ENCODE measurements at places on chromosomes 4 and X.

GRCh38 chrX:112834031-112834845, 6.4 kb downstream of the AMOT start:
- no peak for DNase-seq

DNA sequence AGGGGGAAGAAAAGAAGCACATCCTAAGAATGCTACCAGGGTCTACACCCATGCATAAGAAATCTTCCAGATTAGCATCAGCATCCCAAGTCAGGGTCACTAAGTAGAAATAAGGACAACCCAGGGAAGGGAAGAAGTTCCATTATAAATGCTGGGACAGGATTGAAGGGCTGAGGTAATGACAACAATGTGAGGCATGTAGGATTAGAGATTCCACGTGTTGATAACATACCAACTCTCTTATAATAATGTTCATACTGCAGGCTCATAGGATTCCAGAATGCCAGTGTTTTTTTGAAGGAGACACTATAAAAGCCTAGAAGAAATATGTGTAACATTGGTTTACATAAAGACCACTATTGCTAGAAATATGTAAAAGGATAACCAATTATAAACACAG, 201.2 kb downstream of the MID1IP1 start:
- DNase-seq, result no peak

- DNase-seq, result no peak
Measured at GRCh38 chr4:80207172-80207583, 9.9 kb downstream of the PRDM8 start.

DNA sequence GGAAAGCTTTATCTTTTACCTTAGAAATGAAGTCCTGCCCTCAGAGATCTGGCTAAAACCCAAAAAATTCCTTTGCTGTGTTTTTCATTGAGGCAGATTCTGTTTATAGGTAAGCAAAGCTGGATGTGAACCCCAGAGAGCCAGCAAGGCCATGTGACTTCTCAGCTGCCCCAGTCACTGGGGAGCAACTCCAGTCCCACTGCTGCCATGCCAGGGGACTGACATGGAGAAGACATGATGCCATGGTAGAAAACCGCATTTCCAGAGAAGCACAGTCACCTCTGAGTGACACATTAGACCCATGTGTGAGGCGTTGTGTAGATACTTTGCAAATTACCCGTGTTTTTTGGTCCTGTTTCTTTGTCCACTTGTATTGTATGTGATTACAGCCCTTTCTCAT, 45.4 kb downstream of the PTTG2 start:
- DNase-seq, result no peak

GRCh38 chrX:4588893-4589292, 875.4 kb upstream of the PRKX start:
- DNase-seq, result no peak

GRCh38 chr4:30952526-30953219, 232.5 kb downstream of the PCDH7 start:
- DNase-seq, result no peak

DNA sequence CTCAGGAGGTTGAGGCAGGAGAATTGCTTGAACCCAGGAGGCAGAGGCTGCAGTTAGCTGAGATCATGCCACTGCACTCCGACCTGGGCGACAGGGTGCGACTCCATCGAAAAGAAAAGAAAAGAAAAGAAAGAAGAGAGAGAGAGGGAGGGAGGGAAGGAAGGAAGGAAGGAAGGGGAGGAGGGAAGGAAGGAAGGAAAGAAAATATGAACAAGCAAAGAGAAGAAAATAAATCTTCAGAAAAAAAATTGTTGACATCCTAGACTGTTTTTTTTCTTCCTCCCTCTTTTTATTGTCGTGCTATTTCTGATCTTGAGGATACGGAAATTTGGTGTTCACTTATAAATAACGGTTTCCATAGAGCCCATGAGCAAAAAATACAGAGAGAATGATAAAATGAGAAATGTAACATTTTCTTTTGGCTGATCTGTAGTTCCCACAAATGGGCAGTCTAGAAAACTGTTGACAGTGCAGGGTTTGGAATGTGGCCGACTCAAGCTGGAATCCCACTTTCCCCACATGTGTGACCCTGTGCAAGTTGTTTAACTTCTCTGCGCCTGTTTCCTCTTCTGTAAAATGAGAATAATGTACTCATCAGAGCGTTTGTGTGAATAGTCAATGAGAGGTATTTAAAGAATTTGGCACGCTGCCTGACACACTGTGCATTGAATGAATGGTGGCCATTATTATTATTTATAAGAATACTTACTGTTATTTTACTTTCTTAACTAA, 19.4 kb downstream of the SORBS2 start:
- no peak for DNase-seq

- no peak for DNase-seq
Measured at GRCh38 chrX:134661295-134661694, 3.0 kb upstream of the PLAC1 start.

DNA sequence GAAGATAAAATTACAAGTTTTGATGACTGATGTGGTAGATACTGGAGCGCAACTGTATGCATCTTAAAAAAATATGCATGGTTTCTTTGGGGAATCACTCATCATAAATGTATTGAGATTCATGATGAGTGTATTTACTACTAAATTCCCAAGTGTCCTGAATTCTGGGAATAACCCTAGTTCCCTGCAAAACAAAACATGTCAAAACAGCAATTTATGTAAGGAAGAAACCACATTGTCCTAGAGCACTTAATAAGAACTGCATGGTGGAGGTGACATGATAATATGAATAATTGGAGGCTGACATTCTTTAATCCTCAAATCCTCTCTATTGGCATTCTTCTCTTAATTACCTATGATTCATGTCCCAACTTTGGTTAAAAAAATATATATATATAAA, 1804.7 kb downstream of the STIM2 start:
- DNase-seq, result no peak

DNA sequence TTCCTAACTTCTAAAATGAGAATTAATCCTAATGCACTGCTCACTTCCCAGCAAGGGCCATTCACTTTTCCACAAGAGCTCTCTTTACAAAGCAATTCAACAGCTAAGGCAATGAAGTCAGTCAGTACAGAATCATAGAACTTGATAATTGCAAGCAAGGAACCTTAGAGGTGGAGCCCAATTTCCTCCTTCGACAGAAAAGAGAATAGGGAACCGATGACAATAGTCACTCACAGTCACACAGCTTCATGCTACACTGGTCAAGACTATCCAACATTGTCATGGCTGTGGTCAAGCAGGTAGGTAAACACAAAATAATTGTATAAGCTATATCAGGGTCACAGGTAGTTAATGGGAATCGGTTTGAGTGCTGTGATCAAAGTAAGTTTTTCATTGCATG, 90.0 kb downstream of the ELOVL6 start:
- peak; percentile 24 for DNase-seq

DNA sequence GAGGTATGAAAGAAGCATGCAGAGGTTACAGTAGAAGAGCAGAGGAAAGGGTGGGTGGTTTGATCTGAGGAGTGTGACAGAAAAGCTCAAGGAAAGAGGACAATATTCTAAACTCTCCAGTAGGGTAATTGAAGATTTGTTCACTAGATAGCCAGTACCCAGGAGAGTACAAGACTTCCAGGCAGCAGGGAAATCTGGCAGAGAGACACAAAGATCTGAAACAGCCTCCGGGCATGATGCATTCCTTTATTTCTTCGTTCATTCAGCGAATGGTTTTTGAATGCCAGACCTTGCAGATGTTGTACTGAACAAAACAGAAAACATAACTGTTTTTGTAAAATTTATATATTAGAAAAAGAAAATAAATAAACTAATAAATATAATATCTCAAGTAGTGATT, 766.6 kb downstream of the FAT4 start:
- no peak for DNase-seq

DNA sequence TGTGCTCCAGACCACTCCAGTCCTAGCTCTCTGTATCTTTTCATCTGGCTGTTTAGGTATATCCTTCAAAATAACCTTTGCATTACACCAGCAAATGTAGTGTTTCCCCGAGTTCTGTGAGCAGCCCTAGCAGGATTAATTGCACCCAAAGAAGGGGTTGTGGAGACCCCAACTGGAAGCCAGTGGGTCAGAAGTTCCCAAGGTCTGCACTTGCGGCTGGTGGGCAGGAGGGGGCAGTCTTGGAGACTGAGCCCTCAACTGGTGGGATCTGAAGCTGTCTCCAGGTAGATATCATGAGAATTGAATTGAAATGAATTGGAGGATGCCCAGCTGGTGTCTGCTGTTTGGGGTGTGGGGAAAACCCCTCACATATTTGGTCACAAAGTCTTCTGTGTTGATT, 1485.3 kb upstream of the TENM3 start:
- no peak for DNase-seq

DNA sequence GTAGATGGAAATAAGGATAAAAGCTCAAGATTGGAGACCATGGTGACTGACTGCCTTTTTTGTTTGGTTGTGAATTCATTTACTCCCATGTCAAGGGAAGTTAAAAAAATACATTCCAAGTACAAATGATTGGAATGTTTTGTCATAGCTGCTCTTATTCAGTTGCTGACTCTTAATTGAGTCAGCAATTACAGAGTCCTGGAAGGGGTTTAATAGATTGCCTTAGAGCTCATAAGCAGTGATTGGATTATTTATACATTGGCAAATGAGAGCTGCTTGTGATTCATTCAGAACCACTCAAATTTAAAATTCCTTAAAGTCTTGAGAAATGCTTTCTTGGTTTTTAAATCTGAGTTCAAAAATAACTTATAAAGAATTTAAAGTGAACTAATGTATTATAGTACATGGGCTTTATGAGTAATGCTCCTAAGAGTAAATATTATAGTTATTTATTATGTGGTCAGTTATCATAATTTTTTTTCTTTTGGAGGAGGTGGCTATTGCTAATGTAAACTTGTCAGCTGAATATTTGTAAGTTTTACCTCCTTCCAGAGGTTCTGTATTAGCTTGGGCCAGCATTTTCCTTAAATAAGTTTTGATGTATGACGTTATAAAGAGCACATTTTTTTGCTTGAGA, 13.6 kb downstream of the JADE1 start:
- no peak for DNase-seq

DNA sequence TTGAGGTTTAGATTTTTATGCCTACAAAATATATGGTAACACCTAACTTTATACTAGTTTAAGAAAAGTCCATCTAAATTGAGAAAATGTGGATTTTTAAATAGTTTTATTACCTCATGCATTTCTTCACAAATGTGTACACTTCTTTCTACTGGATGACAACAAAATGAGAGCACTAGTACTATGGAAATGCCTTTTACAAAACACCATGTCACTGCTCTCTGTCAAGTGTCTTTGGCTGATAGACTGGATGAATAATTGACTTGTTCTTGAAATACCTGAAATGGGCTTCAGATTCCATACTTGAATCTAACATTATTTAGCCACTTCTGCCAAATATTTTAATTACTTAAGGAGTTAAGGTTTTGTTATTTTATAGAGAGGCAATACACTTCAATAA, 49.5 kb downstream of the AMELX start:
- DNase-seq, result no peak

GRCh38 chr4:101987623-101988243, 197.2 kb downstream of the BANK1 start:
- peak; percentile 18 for DNase-seq

- DNase-seq, result no peak
Measured at GRCh38 chr4:39873823-39874222, 103.9 kb downstream of the PDS5A start.

DNA sequence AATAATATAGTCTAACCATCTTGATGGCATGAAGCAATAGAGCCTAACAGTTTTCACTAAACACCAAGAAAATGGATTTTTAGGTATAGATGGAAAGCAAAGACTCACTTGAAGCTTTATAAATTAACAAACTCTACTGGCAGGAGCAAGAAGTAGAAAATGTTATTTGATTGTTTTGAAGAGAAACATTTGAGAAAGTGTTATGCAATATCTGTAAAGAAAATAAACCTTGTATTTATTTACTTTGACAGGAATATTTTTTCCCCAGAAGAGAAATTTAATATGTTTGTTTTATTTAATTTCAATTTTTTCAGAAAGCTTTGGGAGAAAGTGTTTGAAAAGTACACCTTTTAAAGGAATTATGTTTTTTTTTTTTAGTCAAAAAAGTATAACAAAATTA, 139.0 kb downstream of the STIM2 start:
- no peak for DNase-seq

DNA sequence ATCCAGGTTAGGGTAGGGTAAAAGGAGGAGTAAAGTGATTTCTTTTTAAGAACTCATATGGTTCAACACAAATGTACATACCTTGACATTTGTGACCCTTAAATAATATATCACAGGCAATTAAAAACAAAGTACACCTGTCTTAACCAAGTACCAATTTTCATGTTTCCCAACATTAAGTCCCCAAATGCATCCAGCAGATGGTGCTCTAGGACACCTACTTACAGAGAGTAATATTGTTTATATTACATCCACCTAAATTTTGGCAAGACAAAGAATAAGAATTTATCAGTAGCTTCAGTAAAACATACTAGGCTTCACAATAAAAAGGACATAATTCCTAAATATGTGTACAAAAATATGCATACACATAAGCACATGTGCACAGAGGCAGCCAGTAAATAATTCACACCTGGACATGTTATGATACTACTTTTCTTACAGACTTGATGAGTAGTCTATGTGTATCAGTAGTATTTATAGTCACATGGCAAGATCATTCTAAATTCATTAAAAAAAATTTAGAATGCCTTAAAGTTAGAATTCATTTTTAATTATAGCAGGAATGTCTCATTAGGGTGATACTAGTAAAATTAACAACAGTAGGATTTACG, 219.7 kb downstream of the DCLK2 start:
- no peak for DNase-seq

DNA sequence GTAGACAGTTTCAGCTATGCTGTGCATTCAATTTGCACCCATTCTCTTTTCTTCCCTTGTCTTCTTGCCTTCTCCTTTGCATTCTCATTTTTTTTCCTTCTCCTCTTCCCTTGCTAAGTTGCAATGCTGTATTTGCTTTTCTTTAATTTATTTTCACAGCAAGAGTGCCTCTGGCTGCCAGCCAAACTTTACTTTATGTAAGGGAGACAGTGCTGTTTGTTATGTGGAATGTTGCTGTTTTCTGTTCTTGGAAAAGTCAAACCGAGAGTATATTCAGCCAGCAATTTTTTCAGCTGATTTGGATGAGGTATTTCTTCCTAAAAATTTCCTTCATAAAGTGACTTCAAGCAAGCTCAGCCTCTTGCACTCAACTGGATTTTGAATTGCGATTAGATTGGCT, 1293.4 kb downstream of the ARAP2 start:
- DNase-seq, result no peak

- DNase-seq, result no peak
Measured at GRCh38 chrX:40074080-40074958, 23.4 kb downstream of the BCOR start.
